ENCODE measurements at places on chromosomes 2 and 18. TPM values are rescaled to one million over a fixed set of nuclear protein-coding genes. Genes with fewer than 3 reads are reported as not detected.
A peak's percentile ranks its signal among the peaks of the same experiment; 100 is the strongest.

DNA sequence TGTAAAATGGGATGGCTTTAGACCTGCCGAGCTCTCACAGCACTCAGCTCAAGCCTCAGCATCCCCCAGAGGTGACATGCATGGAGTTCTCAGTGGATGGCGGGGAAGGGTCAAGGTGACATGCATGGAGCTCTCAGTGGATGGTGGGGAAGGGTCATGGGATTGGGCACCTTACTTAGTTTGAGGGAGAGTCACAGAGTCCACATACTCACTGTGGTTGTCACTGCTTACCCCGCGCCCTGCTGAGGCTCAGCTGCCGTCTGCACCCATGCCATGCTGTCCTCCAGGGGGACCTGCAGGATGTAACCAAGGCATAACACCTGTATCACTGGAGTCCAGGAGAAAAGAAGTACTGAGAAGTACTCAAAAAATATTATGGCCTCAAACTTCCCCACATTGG is 112.2 kb upstream of the TPO start:
- DNase-seq: no peak

- DNase-seq: no peak
Observed at GRCh38 chr2:215895330-215895729, 118.0 kb downstream of the MREG start.

DNA sequence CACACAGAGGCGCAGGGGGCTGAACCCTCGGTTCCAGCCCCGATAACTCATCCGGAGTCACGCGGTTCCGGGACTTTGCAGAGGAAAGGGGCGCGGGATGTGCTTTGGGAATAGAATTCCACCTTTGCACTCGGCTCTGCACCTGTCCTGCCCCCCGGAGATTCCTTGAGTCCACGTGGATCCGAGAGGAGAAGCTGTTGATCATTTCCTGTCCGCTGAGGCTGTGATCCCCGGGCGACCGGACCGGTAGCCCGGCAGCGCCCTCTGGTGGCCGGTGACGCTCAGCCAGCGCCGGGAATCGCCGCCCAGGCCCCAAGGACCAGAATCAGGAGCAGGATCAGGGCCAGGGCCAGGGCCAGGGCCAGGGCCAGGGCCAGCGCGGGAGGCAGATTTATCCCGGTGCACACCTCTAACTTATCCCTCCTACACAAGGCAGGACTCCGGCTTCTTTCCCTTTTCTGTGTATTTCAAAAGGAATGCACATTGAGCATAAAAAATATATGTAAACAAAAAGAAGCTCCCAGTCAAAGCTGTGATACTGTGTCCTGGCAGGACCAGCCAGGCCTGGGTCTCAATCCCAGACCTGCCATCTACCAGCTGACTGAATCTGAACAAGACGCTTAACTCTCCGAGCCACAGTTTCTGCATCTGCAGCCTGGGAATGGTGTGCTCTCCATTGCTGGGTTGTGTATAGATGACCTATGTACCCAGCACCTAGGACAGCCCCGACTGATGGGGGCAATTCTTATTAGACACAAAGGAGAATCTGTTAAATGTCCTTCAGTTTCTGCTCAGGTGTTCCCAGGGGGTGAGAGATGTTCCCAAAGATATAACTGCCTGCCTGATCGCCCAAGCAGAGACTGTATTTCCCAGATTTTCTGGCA is 8.5 kb upstream of the SPATA3 start:
- peak; percentile 84 for DNase-seq

DNA sequence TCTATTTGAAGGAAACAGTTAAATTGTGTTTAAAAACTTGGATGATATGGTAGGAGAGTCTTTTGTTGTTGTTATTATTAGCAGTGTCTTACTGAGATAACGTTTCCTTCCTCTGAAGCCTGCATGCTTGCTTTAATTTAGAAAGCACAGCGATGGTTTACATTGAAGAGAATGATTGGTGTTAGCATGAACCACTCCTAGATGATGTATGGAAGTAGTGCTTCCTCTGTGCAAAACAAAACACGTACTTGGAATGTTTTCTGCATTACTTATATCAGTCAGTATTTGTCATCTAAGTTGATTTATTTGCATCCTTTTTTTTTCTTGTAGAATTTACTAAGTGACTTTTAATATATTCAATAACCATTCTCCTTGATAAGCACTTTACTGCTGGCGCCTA is 89.0 kb downstream of the UGGT1 start:
- no peak for DNase-seq

DNA sequence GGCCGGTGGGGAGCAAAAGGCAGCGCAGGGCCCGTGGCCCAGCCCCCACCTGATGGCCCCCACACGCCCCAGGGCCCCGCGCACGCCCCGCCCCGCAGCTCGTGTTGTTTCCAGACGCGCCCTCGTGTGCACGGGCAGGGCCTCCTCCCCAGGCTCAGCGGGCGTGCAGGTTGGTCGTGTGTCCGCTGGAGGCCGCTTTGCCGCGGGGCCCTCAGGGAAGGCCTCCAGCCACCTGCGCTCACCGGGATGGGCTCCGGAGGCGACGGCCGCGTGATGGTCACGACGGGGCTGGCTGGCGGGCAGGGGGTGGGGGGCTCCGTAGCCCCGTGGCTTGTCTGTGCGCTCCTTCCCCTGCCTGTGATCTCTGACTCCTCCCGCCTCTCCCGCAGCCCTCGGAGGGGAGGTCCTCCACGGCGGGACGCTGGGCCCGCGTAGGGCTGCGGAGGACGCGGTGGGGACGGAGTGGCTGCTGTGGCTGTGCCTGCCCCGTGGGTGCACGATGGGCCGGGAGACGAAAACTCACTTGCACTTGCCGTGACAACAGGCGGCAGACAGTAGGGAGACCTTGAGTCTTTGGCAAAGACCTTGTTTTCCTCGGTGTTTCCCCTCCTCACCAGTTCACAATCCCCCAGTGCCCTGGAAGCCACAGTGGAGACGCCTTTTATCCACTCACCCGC is 67.1 kb downstream of the RTP5 start:
- no peak for DNase-seq

- DNase-seq: no peak
Observed at GRCh38 chr2:160214461-160215445, 14.7 kb upstream of the ITGB6 start.

GRCh38 chr2:108351889-108352288 is 25.9 kb upstream of the SULT1C4 start:
- no peak for DNase-seq

DNA sequence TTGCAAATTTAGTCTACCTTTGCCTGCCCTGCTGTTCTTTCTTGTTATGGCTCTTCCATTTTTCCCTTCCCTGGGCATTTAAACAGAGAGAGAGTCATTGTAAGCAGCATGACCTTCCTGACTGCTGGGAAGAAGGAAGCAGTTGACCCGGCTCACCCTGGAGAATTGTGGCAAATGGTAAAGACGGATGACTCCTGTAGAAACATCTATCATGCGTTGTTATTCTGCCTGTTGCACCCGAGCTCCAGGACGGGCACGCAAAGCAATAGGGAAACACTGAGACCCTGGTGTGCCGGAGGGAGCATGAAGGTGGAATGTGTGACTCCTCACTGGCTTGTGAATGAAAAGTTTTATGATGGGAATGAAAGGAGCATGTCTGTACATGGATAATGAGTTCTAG is 113.3 kb downstream of the OSBPL6 start:
- no peak for DNase-seq

DNA sequence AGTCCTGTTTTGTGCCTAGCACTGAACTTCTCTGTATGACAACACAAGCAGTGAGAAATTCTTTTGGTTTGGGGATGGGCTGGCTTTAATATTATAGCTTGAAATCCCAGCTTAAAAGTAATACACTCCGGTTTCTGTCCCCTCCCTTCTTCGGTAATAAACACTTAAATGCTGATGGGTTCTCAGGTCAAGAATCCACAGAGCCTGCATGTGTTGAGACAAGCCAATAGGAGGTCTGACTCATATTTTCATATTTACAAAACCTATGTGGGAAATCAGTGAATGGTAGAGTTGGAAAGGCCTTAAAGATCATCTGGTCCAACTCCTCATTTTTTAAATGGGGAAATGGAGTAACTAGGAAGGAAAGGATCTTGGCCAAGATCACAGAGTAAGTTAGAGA is 47.5 kb downstream of the VSNL1 start:
- DNase-seq: no peak

- no peak for DNase-seq
Observed at GRCh38 chr18:12296457-12296856, 11.6 kb upstream of the TUBB6 start.

DNA sequence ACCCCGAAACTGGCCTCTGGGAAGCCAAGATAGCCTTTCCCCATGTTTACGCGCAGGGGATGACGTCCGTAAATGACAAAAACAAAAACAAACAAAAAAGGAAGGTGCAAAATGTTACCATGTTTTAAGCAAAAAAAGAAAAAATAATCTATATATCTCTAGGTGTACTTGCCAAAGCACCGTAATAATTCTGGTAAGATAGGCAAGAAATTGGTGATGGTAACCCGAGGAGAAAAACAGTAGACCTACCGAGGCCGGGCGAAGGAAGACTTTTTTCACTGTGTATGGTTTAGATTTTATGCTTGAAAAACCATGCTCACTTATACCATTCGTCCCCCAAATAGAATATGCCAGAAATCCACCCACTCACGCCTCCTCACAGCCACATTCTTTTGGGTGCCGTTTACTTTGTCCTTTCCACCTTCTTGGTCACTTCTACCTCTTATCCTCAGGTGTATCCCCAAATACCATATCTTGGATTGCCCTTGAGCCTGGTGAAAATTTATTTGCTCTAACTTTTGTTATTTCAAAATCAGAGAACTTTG is 8.0 kb downstream of the GATA6 start:
- no peak for DNase-seq

DNA sequence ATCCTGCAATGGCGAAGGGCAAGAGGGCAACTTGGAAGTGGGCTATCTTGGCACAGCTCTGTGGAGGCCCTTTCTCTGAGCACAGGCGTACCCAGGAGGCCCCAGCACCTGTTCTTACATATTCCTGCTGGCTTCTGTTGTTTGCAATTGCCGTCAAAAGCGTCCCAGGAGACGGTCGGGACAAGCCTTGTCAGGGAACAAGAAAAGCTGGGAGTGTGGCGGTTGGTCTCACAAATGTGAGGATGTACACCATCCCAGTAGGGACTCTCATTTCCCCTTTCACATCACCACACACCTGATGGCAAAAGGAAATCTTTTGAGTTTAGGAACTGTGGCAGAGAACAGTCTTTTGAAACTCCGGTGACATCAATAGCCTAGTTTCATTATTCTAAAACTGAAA is 94.7 kb upstream of the EFEMP1 start:
- no peak for DNase-seq

DNA sequence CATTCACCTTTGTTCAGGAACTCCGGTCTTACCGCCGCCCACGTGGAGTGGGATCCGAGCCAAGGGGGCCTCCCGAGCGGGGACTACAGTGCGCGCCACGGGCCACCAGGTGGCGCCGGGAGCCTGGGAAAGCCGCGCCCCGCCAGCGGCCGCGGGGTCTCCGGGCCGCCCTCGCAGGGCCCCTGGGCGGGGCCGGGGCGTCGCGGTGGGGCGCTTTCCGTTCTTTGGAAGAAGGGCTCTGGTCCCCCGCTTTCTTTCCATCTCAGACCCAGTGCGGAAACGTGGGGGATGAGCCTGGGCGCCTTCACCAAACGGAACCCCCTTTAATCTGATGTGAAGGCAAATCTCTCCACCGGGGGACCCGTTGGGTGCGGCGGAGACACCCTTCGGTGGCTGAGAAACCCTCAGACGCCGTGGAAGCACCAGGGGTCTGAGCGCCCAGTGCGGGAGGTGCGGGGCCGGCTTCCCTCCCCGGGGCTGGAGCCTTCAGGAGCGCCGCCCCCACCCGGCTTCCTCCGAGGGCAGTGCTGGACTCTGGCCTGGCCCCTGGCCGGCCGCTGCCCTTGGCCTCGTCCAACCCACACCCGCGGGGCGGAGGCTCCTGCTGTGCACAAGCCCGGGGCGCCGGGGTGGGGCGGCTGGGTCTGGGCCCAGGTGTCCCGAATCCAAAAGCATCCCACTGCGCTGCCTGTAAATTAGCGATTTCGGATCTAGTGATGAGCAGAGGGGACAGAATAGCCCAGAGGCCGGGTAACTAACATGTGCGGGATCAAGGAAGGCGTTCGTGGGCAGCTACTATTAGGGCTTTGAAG is 44.6 kb downstream of the GORASP2 start:
- DNase-seq: peak; percentile 92

Gene DNAH7
- 0.12 TPM for total RNA-seq

Gene SLC8A1
- 8.4 TPM for total RNA-seq

Gene KCNIP3
- total RNA-seq: 1.0 TPM

Gene RETREG2
- total RNA-seq: 57.2 TPM

Gene SAG
- total RNA-seq: not detected

Data from right lobe of liver (tissue), 6 donors.